ENCODE measurements at places on chromosomes 3 and 15.

GRCh38 chr3:128327606-128328031, 139.1 kb downstream of the DNAJB8 start:
- no peak for DNase-seq

- no peak for DNase-seq
These were observed 38.3 kb upstream of the TM4SF4 start for GRCh38 chr3:149435996-149436885.

DNA sequence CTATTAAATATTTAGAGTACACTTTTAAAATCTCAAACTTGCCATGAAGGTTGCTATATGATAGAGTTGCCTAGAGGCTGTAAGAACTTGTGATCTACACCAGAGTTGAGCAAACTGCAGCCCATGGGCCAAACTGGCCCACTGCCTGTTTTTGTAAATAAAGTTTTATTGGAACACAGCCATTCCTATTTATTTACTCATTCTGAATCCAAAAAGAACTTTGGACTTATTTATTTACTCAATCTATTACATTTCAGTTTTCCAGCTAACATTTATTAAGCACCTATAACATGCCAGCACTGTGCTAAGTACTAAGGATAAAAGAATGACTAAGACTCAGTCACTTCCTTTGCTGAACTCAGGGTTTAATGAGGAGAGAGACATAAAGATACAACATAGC, 403.6 kb downstream of the ERC2 start:
- no peak for DNase-seq

DNA sequence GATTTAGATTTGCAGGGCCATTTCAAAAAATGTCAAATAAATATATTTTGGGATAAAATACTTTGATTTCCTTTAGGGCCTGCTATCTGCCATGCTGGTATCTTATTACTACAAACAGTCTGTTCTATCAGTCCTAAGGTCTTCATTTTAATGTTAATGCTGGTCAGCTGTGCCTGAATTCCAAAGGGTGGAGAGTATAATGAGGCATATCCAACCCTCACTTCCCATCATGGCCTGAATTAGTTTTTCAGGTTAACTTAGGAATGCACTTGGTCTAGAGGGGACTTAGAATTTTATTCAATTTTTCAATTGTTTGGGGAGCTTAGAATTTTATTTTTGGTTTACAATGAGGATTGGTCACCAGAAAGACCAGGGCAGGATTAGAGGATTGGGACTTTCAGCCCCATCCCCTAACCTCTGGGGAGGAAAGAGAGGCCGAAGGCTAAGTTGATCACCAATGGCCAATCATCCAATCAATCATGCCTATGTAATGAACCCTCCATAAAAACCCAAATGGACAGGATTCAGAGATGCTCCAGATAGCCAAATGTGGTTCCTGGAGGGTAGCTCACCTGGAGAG, 17.8 kb upstream of the CP start:
- DNase-seq = no peak

DNA sequence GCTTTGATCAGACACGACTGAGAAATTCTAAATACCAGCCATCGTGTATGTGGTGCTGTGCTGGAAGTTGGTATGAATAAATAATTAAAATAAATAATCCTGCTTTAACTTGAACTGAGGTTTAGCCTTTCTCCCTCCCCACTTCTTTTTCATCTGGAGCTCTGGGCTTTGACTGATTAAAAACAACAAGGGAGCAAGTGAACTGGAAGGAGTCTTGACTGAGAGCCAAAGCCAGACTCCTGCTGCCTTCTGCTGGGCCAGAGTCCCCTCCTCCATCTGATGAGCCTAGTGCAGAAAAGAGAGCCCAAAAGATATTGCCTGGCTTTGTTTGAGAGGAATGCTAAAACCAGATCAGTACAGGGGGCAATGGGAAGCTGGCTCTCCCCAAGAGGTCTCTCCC, 96.0 kb downstream of the CCNL1 start:
- no peak for DNase-seq

- DNase-seq = no peak
These were observed 121.5 kb downstream of the DTWD1 start for GRCh38 chr15:49742381-49742780.

DNA sequence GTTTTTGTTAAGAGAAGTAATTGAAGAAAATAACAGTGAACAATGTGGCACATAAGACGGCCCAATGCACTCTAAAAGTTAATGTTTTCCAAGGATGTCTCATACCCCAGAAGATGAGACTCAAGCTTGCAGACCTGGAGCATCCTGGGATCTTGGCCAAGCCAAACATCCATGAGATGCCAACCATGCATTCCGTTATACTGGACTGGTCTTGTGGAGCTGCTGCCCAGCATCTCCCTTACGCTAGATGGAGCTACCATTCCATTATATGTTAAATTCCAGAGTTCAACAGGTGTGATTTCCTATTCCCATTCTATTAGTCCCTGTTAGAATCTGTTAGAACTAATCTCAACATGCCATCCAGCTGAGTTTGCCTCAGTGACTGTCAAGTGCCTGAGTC, 181.8 kb downstream of the PDCD6IP start:
- DNase-seq = peak; percentile 40

DNA sequence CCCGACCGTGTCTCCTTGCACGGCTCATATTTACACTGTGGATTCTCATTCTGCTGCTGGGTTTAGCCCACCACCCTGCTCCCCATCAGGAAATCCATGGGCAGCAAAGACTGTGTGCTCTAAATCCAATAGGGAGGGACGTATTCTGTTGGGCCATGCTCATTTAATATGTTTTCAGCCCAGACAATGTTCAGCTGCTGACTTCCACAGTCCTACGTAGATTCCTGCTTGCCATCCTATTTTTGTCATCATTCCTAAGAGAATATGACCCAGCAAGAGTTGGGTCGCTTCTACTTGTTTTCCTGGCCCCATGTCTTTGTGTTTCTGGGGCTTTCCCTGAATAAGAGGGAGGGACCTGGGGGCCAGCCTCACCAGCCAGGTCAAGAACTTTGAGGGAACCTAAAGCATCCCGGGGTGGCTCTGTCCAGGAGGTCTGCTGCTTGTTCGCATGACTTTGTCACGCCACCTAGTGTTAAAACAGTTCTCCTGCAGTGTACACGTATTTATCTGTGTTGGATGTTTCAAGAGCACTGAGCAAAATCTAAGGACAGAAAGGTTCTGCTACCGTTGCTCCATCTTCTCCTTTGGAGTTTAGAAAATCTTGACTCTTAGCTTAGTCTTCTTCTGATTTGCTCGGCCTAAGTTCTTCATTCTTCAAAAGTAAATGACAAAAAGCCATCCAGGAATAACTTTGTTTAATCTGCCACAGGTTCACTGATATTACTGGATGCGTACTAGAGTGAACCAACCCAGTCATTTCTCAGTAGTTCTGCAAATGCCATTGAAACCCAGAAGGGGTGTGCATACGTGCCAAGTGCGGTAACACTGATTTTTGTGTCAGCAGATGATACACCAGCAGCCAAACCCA, 79.8 kb upstream of the NR2E3 start:
- peak; percentile 79 for DNase-seq

DNA sequence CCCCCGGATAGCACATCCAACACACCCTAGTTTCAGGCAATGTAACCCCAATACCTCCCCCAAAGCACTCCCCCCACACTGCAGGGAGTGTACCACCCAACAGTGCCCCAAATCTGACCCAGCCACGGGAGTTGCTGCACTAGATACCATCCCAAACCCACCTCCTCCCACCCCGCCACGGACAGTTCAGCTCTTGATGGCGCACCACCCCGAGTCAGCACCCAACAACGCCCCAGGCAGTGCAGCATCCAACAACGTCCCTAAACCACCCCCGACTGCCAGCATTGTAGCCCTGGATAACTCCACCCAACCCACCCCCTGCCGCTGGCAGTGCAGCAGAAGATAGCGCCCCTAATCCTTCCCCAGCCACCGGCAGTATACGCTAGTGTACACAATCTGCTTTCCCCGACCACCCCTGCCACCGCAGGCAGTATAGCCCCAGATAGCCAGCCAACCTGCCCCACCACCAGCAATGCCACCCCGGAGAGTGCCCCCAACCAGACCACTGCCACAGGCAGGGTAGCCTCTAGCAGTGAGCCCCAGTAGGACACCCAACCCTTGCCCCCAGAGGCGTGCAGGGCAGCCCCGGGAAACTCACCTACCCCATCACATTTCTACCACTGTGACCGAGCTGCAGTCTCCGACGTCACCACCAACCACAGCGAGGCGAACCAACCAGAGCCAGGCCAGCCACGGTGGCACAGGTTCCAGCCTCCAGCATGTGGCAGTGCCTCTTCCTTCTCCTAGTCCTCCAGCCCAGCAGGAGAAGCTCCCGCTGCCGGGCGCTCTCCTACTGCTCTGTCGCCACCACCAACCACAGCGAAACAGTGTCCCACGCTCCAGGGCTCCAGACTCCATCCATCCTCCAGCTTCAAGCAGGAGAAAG, 178.1 kb downstream of the POTEB3 start:
- DNase-seq = no peak
